ENCODE measurements at places on chromosomes 2 and 18.

GRCh38 chr18:35728676-35729075 is 147.1 kb downstream of the GALNT1 start:
- DNase-seq: no peak

DNA sequence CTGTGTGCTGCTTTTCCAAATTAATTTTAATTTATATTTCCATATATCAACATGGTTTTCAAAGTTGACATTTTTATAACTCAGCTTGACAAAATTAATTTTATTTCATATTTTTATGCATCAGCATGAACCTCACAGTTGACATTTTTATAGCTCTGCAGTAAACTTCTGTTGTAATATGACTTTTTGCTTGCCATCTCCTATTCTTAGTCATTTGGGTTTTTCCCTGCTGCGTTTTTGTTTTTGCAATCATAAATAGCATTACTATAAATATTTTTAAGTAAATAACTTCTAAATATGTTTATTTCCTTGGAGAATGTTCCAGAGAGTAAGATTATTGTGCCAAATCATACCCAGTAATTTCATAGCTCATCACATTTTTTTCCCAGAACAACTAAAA is 21.0 kb upstream of the L3MBTL4 start:
- DNase-seq: no peak

DNA sequence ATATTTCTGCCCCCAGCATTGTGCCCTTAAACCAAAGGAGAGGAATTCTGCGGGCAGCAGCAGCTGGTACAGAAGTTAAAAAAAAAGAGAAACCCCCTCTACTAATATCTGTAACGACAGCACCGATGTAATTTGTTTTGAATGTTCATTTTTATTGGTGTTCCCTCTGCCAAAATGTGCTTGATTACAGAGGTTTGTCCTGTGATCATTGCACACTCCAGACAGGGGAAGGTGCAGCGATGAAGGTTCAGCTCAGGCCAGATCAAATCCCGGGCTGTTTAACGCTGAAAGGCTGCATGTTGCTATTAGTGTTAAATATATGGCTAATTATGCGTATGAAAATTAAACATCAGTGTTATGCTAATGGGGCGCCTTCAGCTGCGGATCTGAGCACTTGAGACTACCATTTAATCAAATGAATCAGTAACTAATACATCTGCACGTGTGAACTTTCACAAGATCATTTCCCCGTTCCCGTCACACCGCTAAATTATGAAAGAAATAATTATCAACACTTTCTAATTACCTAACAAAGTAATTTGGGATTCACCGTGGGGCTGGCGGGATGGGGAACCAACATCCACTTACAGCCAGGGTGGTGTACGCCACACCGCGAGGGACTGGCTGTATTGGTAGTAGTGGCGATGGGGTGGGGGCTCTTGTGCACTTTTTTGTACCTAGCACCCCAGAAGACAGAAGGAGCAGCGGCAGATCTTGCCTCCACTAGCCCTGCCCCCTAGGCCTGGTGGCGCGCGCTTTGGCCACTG is 1.5 kb upstream of the DLX1 start:
- no peak for DNase-seq

DNA sequence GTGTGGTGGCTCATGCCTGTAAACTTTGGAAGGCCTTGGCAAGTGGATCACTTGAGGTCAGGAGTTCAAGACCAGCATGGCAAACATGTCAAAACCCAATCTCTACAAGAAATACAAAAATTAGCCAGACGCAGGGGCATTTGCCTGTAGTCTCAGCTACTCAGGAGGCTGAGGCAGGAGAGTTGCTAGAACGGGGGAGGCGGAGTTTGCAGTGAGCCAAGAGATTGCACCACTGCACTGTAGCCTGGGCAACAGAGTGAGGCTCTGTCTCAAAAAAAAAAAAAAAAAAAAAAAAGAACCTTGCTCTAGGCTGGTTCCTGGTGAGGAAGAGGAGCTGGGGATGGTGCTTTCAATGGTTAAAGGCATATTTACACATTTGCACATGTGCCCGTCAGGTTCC is 129.4 kb downstream of the LYPD6B start:
- DNase-seq: no peak

Measured in AG09319 (cell line).